A549 treated with CORT108297 at 1 μM for 4 hours (cell line): ENCODE measurements at places on chromosomes 3 and 15. TPM values are rescaled to one million over a fixed set of nuclear protein-coding genes. Genes with fewer than 3 reads are reported as not detected.

Gene SUSD5
- total RNA-seq: 3.0 to 4.4 TPM (median 3.1 TPM) in 5 replicates

Gene PRTG
- 8.4 to 11.7 TPM (median 9.9 TPM) in 5 replicates for total RNA-seq

Gene RNF7
- total RNA-seq: 132 to 146 TPM (median 137 TPM) in 5 replicates

Gene RASGRF1
- total RNA-seq: 0.23 to 0.43 TPM (median 0.33 TPM) in 5 replicates

Gene SMAD6
- total RNA-seq: 15.1 to 25.1 TPM (median 23.1 TPM) in 5 replicates

Gene LYZL4
- not detected in 5 replicates for total RNA-seq

Gene UACA
- total RNA-seq: 41.1 to 56.5 TPM (median 50.0 TPM) in 5 replicates

Gene RARRES1
- total RNA-seq: 8.8 to 12.3 TPM (median 9.2 TPM) in 5 replicates

Gene EPHA6
- 0.06 to 0.10 TPM (median 0.08 TPM) in 3 of 5 replicates, not detected in the others for total RNA-seq

Gene HYAL1
- total RNA-seq: 0.37 to 0.52 TPM (median 0.44 TPM) in 5 replicates

Gene UROC1
- not detected in 5 replicates for total RNA-seq

Gene ALDH1L1
- 0.14 to 0.36 TPM (median 0.17 TPM) in 5 replicates for total RNA-seq

Gene EFCC1
- total RNA-seq: 0.03 TPM in 1 of 5 replicates, not detected in the others

Gene CAV3
- total RNA-seq: 0.14 TPM in 1 of 5 replicates, not detected in the others

Gene OXTR
- total RNA-seq: 9.1 to 11.4 TPM (median 10.4 TPM) in 5 replicates
